ENCODE measurements at places on chromosomes 6 and 20. TPM values are rescaled to one million over a fixed set of nuclear protein-coding genes. Genes with fewer than 3 reads are reported as not detected.

C20orf204 gene
- 0.59 TPM for total RNA-seq

TCF15 gene
- total RNA-seq: not detected

MCHR2 gene
- not detected for total RNA-seq

ADGRF5 gene
- total RNA-seq: under 0.01 TPM

TULP1 gene
- total RNA-seq: not detected

MUCL3 gene
- total RNA-seq: not detected

KCNB1 gene
- under 0.01 TPM for total RNA-seq

SLC16A10 gene
- not detected for total RNA-seq

Data from osteoblast (primary cell).